ENCODE measurements at places on chromosomes 12 and 14.

GRCh38 chr12:13039328-13039956, 4.7 kb upstream of the FAM234B start:
- DNase-seq = no peak

GRCh38 chr14:95663226-95663797, 22.9 kb upstream of the TCL1B start:
- no peak for DNase-seq

DNA sequence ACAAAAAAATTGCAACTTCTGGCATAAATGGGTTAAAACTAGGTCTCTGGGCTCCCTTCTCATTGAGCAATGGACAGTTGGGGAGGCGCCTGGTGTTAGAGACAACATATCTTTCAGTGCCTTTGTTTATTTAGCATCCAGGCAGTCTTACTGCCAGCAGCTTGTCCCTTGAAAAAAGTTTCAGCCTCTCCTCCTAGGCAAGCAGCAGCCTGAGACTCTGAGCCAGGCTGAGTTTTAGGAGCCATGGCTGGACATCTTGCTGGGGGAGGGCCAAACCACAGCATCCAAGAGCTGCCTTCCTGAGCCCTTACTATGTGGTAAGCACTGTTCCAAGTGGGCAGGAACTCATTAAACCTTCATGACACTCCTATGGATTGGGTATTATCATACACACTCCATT, 10.1 kb upstream of the JDP2 start:
- no peak for DNase-seq

GRCh38 chr12:121534495-121535148, 46.2 kb downstream of the KDM2B start:
- no peak for DNase-seq

DNA sequence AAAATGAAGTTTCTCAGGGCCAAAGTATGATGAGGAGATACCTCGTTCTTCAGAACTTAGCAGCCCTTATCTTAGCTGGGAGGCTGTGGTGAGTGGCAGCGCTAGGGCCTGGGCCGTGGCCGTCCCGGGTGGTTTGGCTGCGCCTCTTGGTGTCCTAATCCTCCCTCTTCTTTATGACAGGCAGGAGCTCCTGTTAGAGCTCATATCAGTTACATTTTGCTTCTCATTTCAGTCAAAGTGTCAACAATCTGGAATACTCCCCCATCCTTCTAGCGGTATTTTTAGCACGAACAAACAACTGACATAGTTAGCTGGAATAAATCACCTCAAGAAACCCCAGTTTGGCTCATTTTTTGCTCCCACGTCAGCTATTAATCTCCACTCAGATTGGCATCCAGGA, 188.8 kb downstream of the TTC7B start:
- no peak for DNase-seq

GRCh38 chr14:50910495-50911420, 33.5 kb downstream of the PYGL start:
- no peak for DNase-seq

DNA sequence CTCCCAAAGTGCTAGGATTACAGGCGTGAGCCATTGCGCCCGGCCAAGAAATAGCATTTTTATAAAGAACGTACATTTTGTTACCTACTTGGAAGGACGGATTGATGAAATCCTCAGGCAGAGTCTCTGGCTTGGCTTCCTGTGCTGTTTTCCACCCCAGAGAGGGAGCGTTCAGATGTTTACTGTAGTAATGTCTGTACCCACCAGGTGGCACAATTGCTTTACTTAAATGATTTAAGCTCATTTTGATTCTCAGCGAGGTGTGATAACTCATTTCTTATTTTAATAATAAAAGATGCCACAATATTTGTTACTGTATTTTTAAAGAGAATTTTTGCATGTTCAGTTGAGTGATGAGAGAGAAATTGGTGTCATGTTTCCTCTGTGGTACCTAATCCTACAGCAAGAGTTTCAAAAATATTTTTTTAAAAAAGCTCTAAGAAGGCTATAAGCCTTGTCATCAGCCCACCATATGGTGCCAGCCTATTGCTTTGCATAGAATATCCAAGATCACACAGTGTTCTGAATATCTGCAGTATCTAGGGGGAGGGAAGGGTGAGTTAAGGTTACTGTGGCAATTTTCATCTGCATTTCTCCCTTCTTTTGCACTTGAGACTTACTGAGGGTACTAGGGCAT, 82.6 kb upstream of the TRAF3 start:
- peak; percentile 54 for DNase-seq

DNA sequence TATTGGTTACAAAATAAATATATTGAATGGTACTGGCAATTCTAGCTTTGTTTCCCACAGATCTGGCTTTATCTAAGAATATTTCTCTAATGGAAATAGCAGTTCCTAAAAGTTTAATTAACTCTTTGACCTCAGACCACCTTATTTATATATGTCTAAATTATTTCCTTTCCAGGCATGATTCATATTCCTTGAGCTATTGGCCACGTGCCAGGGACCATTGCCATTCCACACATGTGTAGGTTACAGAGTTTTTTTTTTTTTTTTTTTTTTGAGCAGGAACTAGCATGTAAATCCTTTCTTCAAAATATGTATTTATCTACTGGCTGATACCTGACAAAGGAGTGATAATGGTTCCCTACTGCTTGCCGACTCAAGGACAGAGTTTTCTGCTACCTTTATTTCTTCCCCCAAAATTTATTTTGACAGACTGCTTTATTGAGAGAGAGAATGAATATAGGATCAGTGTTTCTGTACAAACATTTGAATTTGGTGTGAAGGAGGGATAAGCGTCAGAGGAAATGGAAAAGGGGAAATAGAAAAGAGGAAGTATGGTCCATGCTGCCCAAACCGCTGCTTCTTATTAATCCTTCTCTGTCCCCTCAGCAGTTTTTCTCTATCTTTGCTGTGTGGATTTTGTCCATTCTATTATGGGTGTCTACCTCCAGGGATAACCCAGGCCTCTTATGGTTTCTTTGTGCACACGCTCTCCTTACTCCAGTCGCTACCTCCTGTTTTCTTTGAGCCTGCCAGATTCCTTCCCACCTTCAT, 36.4 kb downstream of the PDE3A start:
- DNase-seq = no peak

GRCh38 chr14:74685921-74686678, 26.8 kb downstream of the AREL1 start:
- DNase-seq = no peak

GRCh38 chr14:103341250-103342129, 7.5 kb downstream of the EIF5 start:
- DNase-seq = no peak

GRCh38 chr12:121893961-121894460, 5.4 kb downstream of the PSMD9 start:
- DNase-seq = no peak

DNA sequence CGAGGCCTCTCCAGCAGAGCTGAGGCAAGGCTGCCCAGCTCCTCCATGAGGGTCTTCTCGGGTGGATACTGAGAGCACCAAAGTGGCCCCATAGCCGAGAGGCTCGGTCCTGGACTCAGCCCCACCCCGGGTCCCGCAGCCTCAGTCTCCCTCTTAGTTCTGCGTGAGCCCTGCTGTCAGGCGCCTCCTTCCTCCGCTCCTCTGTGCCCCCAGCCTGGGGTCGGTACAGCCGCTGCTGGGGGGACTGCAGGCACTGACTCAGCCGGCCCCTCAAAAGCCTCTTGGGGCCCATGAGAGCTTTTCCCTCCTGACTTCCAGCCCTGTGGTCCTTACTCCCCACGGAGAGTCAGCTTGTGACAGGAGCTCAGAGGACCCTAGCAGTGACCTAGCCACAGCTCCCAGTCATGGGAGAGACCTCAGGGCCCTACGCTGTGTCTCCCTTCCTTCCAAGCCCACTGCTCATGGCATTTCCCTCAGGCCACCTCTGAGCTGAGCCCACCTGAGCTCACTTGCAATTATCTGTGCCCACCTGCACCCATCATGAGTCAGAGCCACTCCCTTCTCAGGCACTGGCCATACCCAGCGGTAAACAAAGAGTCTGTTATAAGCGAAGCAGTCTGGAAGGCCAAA, 295.0 kb upstream of the RTL1 start:
- no peak for DNase-seq

- no peak for DNase-seq
These were observed 561.9 kb downstream of the FLRT2 start for GRCh38 chr14:86091811-86092210.

- no peak for DNase-seq
These were observed 81.2 kb downstream of the BCL11B start for GRCh38 chr14:99190696-99191394.

DNA sequence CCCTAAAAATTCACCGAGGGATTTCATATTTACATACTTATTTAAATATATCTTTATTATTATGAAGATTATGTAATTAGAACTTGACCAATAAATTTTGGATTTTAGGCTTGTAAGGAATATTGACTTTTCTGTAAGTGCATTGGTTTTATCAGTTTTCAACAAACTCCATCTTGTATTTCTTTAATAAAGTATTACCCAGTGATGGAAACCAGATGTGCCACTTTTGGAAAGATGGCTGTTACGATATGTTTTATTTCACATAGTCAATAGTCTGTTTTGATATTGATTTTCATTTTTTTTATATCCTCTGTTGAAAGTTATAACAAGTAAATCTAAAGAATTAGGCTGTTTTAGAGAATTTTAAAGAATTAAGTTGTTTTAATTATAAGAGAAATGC, 1.8 kb downstream of the MON2 start:
- DNase-seq = no peak

DNA sequence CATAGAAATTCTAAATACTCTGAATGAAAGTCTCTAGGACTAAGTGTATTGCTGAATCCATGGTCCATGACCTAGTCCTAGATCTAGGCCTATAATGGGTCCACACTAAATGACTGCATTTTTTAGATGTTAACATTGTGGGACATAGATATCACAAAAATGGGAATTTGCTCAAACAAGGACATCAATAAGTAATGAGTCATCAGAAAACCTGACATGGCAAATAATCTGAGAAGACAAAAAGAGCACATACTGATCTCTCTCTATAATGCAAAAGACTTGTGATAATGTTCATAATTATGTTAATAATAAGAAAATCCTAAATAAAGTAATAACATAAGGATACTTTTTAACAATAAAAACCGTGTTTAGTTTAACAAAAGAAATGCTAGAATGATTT, 1168.4 kb downstream of the FSCB start:
- DNase-seq = no peak

- no peak for DNase-seq
These were observed 80.6 kb upstream of the OVCH1 start for GRCh38 chr12:29578070-29578469.

DNA sequence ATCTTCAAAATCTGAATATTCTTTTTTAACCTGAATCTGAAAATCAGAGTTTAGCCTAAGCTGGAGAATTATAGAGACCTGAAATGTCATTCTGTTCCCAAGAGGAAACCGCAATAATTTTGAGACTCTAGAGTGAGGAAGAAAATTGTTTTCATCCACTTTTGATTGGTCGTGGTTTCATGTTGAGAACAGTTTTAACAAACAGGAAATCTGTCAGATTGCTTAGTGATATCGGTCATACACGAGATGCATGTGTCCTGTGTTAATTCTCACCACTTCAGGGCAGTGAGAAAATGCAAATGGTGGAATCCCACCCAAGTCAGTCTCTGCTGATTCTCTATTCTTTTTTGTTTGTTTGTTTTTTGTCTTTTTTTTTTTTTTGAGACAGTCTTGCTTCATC, 1498.5 kb upstream of the TMEM132C start:
- no peak for DNase-seq

GRCh38 chr12:76379261-76379660, 31.0 kb upstream of the BBS10 start:
- DNase-seq = no peak

DNA sequence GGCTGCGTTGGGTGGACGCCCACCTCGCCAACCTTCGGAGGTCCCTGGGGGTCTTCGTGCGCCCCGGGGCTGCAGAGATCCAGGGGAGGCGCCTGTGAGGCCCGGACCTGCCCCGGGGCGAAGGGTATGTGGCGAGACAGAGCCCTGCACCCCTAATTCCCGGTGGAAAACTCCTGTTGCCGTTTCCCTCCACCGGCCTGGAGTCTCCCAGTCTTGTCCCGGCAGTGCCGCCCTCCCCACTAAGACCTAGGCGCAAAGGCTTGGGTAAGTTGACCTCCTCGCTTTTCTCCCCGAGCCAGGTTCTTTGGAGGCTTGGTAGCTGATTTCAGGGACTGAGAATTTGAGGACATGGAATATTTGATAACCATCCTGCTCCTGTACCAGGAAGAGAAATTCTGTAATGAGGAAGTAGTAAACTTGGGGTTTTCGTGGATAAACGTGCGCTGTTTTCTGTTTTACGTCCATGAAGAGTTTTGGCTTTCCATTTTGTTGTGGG, 530 bp downstream of the APAF1 start:
- no peak for DNase-seq

DNA sequence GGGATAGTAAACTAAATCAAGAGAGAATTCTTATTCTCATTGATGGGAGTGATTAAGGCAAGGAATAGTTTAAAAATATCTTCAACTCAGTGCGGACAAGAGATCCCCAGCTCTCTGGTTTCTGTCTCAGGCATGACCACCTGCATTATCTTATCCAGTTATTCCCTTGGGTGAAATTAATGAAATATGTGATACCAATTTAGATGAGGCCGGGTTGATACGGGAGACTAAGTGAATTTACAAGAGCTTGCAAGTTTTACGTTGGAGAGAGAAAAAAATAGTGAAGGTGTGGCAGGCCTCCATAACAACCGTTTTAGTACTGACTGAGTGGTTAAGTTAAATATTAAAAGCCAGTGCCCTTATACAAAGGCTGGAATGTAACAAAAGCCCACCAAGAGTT, 61.1 kb upstream of the PLBD1 start:
- DNase-seq = no peak

- DNase-seq = no peak
These were observed 1.7 kb downstream of the ARHGAP9 start for GRCh38 chr12:57477710-57478681.

- DNase-seq = no peak
These were observed 40.5 kb downstream of the MED13L start for GRCh38 chr12:116236976-116237375.

- no peak for DNase-seq
These were observed 418.0 kb upstream of the SYT1 start for GRCh38 chr12:78446555-78446954.

DNA sequence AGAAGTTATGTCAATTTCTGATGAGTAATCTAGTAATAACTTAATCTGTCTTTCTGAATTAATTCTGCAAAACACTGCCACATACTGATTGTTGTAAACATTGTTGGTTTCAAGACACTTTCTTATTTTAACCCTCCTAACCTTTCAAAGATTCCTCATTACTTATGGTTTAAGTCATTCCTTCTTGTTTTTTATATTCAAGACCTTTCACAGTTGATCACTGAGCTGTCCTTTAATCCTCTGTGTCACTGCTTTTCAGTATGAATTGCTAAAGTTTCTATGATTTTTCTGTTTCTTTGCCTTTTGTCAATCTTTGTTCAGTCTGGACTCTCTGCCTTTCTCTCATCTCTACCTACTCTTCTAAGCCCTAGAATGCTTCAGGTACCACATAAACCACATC, 164.7 kb downstream of the RAD51B start:
- DNase-seq = no peak

DNA sequence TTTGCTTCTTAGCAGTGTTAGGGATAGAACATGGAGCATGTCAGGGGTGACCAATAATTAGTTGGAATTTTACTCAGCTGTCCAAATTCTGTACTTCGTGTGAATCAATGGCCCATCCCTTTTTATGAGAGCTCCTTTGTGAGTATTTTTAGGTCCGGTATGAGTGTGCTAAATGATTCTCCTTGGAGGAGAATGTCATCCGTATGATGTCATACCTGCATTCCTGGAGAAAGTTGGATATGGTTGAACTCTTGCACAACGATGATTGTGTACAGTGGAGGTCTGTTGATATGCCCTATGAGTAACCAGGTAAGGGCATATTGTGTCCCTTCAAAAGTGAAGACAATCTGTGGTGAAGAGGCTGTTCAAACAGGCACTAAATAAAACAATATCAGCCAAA, 400.8 kb downstream of the GXYLT1 start:
- DNase-seq = no peak

Data from 8988T (cell line).